Activated CD8-positive, alpha-beta memory T cell treated with anti-CD3 and anti-CD28 coated beads, Interleukin-2, amount 10 ng/mL, durations not matched to agents 7 days and 5 days (primary cell): ENCODE measurements at places on chromosomes 11 and 22. TPM values are rescaled to one million over a fixed set of nuclear protein-coding genes. Genes with fewer than 3 reads are reported as not detected.

The OR10G7 gene
- total RNA-seq: not detected

- peak; percentile 67 for DNase-seq
Measured at GRCh38 chr11:75773595-75774353, 5.2 kb downstream of the DGAT2 start.

DNA sequence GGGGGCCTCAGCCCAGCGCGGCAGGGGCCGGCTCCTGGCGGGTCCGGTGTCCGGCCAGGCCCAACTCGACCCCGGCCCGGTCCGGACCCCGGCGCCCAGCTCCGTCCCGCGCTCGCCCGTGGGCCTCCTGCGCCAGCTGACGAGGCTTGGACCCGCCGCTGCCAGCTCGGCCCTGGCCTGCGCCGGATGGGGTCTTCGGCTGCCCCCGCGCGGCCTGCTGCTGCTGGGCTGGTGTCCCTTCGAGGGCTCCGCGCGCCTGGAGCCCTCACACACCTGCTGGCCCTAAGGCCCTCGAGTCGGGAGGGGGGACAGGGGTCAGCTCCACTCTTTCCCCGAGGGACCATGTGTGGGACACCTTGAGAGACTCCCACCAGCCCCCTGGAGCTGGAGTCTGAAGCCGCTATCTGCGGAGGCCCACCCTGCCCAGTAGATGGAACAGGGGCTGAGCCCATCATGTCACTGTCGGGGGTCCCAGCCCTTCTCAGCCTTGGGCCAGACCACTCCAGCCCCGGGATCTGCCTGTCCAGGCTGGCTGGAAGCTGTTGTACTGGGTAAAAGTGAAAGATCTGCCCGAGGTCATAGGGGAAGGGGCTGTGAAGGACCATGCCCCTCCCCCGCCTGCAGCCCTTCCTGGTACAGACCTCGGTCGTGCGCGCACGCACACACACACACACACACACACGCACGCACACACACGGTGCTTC lies 768 bp upstream of the CDKN1C start:
- DNase-seq: no peak

GRCh38 chr22:19960491-19961200 lies 19.0 kb upstream of the TXNRD2 start:
- no peak for DNase-seq

- DNase-seq: no peak
Measured at GRCh38 chr11:19349340-19350025, 108.7 kb upstream of the E2F8 start.

The TRIM21 gene
- 68.7 TPM for total RNA-seq

GRCh38 chr11:15280393-15280792 lies 165.7 kb downstream of the INSC start:
- no peak for DNase-seq

The C11orf54 gene
- total RNA-seq: 17.1 TPM

GRCh38 chr22:45201678-45202332 lies 38.1 kb downstream of the NUP50 start:
- DNase-seq: no peak

- DNase-seq: no peak
Measured at GRCh38 chr22:50604256-50605001, 3.8 kb downstream of the MAPK8IP2 start.

GRCh38 chr11:59802639-59803176 lies 7.9 kb downstream of the MRPL16 start:
- DNase-seq: peak; percentile 54

The ACTN3 gene
- 0.40 TPM for total RNA-seq

DNA sequence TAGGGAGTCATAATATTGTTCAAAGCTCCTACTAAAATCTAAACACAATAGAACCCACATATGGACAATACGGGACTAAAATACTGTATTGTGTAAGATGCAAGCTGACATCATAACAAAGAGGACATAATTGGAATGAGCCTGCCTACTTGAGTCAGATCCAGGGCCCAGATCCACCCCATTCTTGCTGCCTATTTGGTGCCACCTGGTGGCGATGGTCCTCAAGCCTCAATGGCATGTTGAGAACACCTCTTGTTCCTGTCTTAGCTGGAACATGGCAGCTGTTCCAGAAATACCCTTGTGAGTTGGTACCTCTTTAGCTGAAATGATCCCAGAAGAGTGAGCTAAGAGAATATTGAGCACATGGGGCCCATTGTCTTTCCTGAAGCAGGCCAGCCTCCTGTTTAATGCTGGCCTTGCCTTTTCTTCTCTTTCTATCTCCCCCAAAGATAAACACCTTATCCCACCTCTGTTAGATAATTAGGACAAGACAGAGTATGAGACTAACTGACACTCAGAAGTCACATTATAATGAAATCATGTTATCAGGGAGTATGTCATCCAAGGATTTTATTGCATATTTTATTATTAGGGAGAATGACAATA lies 680.9 kb upstream of the ANO5 start:
- DNase-seq: peak; percentile 41

The GGA1 gene
- total RNA-seq: 76.9 TPM

- peak; percentile 54 for DNase-seq
Measured at GRCh38 chr11:114077482-114078305, 18.2 kb downstream of the ZBTB16 start.

DNA sequence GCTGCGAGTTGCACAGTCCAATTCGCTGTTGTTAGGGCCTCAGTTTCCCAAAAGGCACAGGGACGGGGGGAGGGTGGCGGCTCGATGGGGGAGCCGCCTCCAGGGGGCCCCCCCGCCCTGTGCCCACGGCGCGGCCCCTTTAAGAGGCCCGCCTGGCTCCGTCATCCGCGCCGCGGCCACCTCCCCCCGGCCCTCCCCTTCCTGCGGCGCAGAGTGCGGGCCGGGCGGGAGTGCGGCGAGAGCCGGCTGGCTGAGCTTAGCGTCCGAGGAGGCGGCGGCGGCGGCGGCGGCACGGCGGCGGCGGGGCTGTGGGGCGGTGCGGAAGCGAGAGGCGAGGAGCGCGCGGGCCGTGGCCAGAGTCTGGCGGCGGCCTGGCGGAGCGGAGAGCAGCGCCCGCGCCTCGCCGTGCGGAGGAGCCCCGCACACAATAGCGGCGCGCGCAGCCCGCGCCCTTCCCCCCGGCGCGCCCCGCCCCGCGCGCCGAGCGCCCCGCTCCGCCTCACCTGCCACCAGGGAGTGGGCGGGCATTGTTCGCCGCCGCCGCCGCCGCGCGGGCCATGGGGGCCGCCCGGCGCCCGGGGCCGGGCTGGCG lies at the start of gene BCR:
Gene BCR (plus strand): TSS at position 209 of the 592 bp plus-strand sequence. CDS start 452 bp downstream, outside the sequence.
- DNase-seq: peak; percentile 59

The OR8G5 gene
- total RNA-seq: not detected

GRCh38 chr11:82978422-82979099 lies 77.0 kb downstream of the DDIAS start:
- no peak for DNase-seq

The LIF gene
- total RNA-seq: 304 TPM

The RASSF10 gene
- not detected for total RNA-seq
